Thoracic aorta endothelial cell (primary cell): ENCODE measurements at places on chromosomes 12 and 14. TPM values are rescaled to one million over a fixed set of nuclear protein-coding genes. Genes with fewer than 3 reads are reported as not detected.

SPTB gene
- under 0.01 and 0.13 TPM in 2 replicates for total RNA-seq

CIROP gene
- not detected in 2 replicates for total RNA-seq

CLBA1 gene
- 5.1 and 5.2 TPM in 2 replicates for total RNA-seq

C12orf50 gene
- total RNA-seq: 0.13 TPM in 1 of 2 replicates, not detected in the other

BEST3 gene
- 0.07 and 0.13 TPM in 2 replicates for total RNA-seq

NFATC4 gene
- 12.5 and 20.2 TPM in 2 replicates for total RNA-seq

IRAK3 gene
- total RNA-seq: 16.1 and 29.5 TPM in 2 replicates
